Ecto neural progenitor cell (in vitro differentiated cells): ENCODE measurements at places on chromosomes 12 and 14.

- no peak for DNase-seq
Observed at GRCh38 chr12:7017870-7018349, 366 bp downstream of the LPCAT3 start.

DNA sequence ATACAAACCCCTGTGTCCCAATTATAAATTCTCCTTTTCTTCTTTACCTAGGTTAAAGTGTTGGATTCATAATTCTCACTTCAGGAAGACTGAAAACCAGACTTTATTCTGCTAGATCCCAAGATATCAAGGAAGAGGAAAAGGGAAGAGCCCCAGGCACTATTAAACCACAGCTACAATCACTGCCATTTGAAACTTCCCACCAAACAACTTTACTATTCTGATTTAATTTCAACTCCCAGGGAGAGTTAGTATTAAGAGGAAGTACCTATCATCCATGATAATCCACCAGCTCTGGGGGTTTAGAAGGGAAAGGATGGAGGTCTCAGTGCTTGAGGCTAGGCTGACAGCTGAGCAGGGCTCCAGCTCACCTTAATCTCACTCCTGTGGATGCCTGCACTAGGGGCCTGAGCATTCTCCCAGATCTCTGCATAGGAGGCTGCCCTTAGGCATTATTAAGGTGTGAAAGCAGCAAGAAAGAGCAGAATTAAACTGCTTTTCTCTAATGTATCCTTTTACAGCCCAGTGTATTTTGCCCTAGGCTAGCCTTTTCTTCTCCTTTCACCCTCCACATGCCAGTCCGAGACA is 52.9 kb downstream of the MYF5 start:
- DNase-seq: no peak

DNA sequence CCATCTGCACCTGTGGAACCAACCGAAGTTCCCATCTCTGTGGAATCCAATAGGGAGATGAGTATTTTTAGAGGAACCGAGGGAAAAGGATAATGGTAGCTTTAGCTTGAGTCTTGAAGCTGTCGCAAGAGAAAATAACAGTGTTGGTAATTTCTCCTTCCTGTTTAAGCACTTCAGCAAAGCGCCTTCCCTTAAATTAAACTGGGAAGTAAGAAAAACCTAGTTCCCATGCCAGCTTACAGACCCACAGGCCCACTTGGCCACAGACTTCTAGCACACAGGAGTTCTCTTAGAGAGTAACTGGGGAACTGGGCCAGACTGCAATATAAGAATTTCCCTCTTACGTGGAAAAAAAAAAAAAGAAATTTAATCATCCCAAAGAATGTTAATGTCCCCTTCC is 223.8 kb downstream of the EFCAB11 start:
- no peak for DNase-seq

DNA sequence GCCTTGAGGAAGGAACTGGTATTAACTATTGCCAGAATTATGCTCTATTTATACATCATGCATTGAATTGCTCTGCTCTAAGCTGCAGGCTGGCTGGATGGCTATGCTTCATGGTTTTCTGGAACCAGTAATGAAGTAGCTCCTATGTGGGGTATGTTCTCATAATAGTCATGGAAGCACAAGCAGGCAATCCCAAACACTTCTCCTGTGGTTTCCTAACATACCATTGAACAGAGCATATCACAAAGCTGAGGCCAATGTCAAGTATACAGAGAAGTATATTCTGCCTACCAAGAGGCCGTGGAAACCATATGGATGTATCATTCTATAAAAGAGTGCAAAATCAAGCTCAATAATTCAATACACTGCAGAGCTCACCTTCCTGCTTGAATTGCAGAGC is 1752.4 kb upstream of the FLRT2 start:
- no peak for DNase-seq

DNA sequence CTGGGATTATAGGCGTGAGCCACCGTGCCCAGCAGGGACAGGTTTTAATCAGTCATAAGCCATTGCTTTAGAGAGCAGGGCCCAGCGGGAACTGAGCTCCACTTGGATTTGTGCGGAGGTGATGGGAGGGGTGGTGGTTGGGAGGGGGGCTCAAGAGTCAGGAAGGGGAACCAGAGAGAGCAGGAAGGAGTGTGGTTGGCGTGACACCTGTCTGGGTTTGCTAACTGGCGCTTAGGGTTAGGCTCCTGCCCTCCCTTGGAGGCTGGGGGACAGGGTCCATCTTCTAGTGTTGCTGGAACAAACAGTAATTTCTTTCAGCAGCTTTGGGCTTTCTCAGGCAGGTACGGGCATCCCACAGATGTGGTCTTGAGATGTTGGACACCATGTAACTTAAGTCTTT is 7.5 kb upstream of the ALDH2 start:
- no peak for DNase-seq

DNA sequence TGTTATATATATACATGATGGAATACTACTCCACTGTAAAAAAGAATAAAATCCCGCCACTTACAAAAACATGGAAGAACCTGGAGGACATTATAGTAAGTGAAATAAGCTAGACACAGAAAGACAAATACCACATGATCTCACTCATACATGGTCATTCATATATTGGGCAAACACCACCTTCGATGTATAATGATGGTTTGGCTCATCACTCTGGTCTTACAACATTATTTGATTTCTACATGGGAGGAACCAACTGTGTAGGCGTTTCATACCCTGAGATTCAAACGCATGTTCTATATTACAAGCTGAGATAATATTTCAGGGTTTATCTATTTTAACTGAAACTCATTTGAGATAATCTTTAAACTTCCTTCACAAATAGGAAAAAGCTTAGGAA is 48.3 kb downstream of the ABCD2 start:
- DNase-seq: no peak
